ENCODE measurements at places on chromosomes 5 and 9.
A peak's percentile ranks its signal among the peaks of the same experiment; 100 is the strongest.

- DNase-seq, result no peak
These were observed 1.4 kb downstream of the EFNA5 start for GRCh38 chr5:107669096-107670031.

DNA sequence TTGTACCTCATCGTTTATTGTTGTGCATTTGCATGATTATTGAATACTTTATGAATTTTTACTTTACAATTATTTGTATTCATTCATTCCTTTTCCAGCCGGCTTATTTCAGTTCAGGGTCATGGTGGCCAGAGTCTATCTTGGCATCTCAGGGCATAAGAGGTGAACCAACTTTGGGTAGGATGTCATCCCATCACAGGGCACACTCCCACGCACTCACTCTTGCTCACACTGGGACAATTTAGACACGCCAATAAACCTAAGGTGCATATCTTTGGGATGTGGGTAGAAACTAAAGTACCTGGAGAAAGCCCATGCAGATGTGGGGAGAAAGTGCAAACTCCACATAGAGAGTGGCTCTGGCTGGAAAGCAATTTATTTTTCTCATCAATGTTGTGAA, 158.1 kb upstream of the MAST4 start:
- no peak for DNase-seq

DNA sequence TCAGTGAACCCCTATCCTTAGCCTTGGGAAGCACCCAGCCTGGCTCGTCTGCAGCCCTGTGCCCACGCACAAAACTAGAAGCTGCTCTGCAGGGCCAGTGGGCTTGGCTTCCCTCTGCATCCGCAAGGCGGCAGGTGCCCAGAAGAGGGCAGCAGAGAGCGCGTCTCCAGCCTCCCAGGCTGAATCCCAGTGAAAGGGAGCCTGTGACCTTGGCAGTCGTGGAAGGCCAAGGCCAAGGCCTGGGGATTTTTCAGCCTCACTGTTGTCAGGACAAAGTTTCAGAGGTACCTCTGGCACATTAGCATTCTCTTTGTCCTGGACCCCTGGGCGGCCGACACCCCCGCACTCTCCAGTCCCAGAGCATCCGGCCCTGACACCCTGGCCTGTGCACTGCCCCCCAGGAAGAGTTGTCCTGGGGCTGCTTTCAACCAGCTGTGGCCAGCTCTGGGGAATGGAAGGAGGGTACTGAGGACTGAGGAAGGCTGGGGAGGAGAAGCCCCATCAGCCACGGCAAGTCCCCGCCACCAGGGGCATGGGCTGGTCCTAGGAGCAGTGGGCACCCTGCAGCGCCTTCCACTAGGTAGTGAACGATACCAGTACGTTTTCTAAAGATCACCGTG, 63.6 kb upstream of the IL17B start:
- no peak for DNase-seq

DNA sequence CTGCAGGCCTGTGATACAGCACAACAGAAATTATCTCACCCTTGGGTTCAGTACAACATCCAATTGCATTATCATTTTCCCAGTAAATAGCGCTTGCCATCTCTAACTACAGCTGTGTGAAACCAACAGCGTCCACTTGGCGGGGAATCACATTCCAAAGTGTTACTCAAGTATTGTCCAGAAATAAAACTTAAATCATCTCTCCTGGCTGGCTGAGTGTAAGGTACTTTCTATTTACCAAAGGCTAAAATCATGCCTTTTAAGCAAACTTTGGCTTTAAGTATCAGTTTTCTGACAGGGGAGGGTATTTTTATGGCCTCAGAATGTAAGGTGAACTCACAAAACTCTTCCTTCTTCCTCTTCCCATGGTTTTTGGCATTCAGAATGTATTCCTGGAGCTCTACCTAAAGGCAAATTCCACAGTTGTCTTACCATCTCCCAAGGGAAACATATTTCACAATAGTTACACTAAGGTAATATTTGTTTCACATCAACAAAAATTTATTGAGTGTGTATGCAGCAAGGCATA, 205.6 kb upstream of the MPDZ start:
- peak; percentile 30 for DNase-seq

GRCh38 chr5:109707531-109707930, 17.8 kb downstream of the MAN2A1 start:
- no peak for DNase-seq

DNA sequence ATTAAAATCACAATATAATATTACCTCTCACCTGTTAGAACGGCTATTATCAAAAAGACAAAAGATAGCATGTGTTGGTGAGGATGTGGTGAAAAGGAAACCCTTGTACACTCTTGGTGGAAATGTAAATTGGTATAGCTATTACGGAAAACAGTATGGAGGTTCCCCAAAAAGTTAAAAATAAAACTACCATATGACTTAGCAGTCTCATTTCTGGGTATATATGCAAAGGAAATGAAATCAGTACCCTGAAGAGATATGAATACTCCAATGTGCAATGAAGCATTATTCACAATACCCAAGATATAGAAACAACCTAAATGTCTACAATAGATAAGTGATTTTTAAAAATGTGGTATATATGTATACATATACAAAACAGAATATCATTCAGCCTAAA, 199.9 kb downstream of the SNX18 start:
- no peak for DNase-seq

GRCh38 chr9:88692827-88693226, 157.8 kb downstream of the NXNL2 start:
- no peak for DNase-seq

GRCh38 chr5:169302491-169303118, 1.7 kb upstream of the SLIT3 start:
- peak; percentile 40 for DNase-seq

GRCh38 chr5:171419688-171420430, 412 bp downstream of the FGF18 start:
- DNase-seq, result no peak

DNA sequence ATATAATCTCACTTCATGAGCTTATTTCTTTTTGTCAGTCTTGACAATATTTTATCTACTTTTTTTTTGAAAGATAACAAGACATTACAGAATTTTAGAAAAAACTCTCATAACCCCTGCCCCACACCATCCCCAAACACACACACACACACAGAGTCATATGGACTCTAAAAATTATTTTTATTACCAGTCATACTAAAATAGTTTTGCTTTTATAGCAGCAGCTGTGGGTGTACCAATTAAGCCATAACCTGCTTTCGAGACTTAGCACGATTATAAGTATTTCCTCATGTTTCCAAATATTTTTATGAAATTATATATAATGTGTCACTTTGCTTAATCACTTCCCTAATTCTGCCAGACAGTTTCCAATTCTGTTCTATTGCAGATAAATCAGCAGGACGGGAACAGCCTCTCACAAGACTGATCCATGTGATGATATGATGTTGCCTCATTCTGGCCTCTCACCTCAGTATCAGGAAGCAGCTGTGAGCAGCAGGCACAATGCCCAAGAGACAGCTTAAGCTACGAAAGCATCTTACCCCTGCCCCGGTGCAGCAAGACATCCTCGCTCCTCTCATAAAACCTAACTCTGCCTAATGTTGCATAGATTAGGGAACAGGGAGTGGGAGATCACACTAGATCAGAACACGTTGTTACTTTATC, 7.0 kb downstream of the PDCL start:
- no peak for DNase-seq

GRCh38 chr9:134602547-134603362, 38.8 kb upstream of the COL5A1 start:
- DNase-seq, result peak; percentile 98

DNA sequence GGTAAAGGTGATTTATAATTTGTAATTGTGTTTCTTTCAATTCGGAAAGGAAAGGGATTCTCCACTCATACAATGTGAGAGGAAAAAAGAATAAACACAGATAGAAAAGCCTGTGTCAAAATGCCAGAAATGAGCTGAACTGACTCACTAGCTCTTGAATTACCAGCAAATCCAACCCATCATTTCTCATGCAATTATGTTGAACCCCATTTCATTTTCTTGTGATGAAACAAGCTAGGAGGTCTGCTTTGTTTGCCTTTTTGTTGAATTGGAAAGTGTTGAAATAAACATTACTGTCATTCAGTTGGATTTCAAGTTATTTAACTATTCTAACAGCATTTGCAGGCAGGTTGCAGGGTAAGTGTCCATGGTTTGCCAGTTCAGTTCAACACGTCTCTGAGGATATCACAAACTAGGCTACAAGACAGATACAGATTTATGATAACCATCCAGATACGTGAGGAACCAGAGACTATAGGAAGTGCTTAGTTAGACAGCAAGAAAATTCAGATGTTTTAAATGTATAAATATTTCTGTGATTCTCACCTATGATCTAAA, 547.2 kb downstream of the MAT2B start:
- DNase-seq, result no peak

- no peak for DNase-seq
These were observed 80.2 kb downstream of the OSTF1 start for GRCh38 chr9:75168270-75169178.

DNA sequence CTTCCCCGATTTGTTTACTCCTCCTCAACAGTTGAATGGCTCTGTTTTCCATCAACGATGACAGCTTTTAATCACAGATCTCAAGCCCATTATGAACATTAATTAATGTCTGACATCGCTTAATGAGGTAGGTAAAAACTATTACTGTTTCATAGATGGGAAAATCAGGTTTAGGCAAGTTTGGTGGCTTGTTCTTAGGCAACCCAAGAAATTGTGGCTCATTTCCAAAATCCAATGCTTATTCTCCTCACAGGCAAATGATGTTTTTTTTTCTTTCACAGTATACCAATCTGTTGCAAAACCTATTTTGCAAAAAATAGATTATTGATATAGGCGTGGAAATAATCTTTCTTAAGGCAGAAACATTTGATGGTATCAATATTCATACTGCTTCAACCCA, 70.8 kb upstream of the CHD1 start:
- DNase-seq, result no peak

GRCh38 chr5:30063503-30063902, 1130.0 kb upstream of the CDH6 start:
- DNase-seq, result no peak

GRCh38 chr5:116452774-116453368, 121.8 kb downstream of the SEMA6A start:
- no peak for DNase-seq

- no peak for DNase-seq
These were observed 57.6 kb downstream of the JAK2 start for GRCh38 chr9:5042661-5043178.

GRCh38 chr9:1007312-1007711, 30.9 kb downstream of the DMRT3 start:
- DNase-seq, result no peak

DNA sequence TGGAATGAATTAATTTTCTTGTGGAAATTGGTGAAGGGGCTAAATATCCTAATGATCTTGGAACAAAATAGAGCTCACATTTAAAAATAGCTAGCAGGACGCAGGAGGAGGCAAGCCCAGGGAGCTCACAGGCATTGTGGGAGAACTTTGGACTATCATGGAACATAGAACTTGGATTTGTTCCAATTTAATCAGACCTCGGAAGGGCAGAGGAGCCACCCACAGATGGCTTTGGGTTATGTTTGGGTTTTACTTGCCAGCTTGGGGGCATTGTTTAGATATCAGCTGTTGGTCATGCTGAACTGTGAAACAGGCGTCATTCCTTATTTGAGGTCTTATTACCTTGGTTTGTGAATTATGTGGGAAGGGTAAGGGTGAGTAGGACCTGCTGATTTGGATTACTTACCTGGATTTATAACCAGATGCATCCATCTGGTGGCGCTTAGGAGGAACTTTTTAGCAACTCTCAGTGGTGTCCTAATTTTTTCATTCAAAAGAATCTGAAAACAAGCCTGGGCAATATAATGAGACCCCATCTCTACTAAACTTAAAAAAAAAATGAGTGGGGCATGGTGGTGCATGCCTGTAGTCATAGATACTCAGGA, 14.1 kb upstream of the PTGR1 start:
- no peak for DNase-seq

DNA sequence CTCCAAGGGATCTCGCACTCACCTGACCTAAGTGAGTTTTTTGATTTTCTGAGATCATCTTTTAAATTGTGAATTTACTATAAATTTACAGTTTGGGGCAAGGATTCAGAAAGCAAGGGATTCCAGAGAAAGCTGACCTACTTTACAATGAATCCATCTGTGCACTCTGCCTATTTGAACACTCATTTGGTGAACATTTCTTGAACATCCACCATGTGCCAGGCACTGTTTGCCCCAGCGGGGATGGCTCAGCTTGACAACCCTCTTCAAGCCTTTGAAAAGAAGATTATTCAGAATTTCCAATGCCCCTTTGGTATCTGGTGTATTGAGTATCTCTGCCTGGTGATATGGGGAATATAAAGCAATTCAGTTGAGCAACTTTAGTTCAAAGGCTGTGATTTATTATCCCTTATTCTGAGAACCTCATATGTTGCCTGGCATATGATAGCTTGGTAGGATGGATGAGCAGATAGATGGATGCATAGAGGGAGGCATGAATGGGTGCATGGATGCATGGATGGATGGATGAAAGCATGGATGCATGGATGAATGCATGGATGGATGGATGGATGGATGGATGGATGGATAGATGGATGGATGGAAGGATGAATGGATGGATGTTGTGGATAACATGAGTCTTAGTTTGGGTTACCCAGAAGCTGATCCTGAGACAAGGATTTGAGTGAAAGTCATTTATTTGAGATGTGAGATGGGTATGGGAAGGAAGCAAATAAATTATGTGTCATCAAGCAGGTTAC, 149.7 kb upstream of the ZNF366 start:
- DNase-seq, result no peak

DNA sequence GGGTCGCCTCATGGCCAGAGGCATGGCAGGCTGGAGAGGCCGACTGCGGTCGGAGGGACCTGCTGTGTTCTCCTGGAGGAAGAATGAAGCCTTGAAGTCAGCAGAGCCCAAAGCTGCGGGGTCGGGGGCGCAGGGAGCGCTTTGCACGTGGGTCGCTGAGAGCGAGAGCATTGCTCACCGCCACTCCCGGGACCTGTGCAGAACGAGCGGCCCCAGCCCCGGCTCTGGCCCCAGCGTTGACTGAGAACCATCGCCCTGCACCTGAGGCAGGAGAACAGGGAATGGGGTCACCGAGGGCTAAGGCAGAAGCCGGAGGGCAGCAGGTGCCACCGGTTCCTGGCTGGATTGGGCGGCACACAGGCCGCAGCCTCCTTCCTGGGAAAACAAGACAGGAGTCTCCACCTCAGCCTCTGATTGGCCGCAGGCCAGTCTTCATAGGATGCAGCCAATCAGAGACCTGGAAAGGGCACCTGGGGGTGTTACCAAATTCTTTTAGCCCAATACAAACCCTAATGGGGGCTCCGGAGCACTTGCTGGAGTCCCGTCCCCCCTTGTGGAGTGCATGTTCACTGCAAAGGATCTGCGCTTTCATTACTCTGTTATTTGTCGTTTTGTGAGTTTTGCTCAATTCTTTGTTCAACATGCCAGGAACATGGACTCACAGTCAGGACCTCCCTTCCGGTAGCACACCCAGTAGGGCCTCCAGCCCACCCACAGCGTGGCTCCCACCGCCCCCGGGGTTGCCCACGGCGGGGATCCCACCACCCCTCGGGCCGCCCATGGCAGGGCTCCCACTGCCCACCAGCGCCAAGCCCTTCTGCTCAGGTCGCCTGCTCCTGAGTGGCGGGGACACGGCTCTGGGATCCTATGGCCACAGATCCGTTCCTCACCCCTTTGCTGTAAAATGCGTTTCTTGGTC, 24.7 kb upstream of the SLC6A19 start:
- DNase-seq, result no peak
